ENCODE measurements at places on chromosomes 16 and 17. TPM values are rescaled to one million over a fixed set of nuclear protein-coding genes. Genes with fewer than 3 reads are reported as not detected.

The SPIRE2 gene
- 2.8 TPM for polyA plus RNA-seq

The SLC16A6 gene
- polyA plus RNA-seq, result 1.5 TPM

The OSGIN1 gene
- polyA plus RNA-seq, result 0.80 TPM

DNA sequence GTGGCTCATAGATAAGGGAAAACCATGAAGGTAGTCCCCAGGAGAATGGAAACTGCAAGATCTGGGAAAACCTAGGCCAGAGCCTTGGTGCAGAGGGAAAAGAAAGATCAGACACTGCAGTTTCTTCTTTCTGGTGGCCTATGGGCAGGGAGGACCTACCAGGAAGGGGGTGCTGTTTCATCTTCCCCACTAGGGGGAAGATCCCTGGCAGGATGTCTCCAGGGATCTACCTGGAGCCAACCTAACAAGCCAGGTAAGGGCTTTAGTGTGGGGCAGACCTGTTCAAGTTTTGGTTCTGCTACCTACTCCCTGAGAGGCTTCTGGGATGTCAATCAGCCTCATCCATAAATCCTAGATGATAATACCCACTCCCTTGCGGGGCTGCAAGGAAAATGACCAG lies 21.4 kb downstream of the TOM1L2 start:
- DNase-seq, result no peak

GRCh38 chr17:57115377-57115776 lies 30.3 kb downstream of the AKAP1 start:
- DNase-seq, result no peak

DNA sequence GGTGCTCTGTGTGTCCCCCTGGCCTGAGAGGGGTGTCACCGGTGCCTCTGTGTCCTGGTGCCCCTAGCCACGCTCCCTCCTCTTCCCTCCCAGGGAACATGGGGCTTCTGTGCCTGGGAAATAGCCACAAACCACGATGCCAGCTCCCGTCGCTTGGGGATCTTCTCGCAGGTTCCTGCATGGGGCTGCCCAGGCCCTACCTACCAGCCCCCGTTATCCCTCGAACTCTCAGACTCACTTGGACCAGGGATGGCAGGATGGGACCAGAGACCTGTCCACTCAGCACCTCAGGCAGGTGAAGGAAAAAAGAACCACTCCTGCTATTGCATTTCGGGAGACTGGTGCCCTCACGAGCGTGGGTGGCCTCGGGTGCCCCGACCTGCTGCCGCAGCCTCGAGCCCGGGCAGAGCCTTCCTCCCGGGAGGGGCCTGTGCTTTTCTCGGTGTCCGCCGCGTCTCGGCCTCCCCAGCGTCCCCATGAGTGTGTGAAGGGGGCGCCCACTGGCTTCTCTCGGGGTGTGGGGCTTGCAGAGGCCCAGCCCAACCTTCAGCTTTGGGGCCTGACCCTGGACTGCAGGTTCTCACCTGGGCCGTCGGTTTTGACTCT lies 41.0 kb upstream of the GNG13 start:
- no peak for DNase-seq

GRCh38 chr17:40319651-40320540 lies 10.9 kb downstream of the RARA start:
- DNase-seq, result no peak

GRCh38 chr16:66979011-66979717 lies 9.2 kb upstream of the CES4A start:
- no peak for DNase-seq

Data from muscle of arm (tissue), 14 donors.